Thoracic aorta (tissue), 2 donors: ENCODE measurements at places on chromosomes 3 and 15. TPM values are rescaled to one million over a fixed set of nuclear protein-coding genes. Genes with fewer than 3 reads are reported as not detected.

DNA sequence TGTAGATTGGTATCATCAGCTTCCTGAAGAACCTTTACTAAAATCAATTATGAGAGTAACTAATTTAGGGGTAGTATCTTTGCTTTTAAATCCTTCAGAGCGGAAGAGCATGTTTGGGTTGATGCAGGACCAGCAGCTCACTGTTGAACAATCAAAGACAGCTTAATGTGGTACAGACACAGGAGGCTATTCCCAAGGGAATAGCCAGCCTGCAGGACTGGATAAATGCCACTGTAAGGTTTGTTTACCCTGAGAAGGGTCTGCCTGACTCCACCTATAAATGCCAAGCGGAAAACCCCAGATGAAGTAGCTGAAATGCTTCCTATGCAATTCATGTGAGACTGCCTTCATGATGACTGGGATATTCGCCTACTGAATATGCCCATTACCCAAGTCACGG lies 16.0 kb upstream of the STAC start:
- no peak for DNase-seq

DNA sequence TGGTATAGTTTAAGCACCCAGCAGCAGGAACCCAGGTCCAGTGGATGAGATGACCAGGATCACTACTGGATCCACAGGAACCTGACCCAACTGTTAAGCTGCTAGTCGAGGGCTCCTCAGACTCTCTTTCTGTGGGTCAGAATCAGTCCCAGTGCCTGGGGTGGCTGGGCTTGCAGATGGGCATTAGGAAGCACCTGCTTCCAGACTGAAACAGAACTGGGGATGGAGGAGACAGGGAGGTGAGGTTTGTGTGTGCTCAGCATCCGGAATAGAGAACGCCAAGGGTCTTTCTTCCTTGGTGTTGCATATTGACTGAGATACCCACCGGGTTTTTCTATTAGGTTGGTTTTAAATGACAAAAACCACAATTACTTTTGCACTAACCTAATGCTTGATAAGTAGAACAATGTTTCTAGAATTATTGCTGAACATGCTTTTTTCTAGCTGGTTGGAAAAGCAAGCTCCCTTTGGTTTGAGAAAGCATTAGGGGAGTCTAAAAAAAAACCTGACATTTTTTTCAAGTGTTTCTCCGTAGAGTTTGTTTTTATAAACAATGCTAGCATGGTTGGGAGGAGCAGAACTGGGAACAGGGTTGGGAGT lies 779 bp downstream of the ST3GAL6 start:
- DNase-seq: no peak

DNA sequence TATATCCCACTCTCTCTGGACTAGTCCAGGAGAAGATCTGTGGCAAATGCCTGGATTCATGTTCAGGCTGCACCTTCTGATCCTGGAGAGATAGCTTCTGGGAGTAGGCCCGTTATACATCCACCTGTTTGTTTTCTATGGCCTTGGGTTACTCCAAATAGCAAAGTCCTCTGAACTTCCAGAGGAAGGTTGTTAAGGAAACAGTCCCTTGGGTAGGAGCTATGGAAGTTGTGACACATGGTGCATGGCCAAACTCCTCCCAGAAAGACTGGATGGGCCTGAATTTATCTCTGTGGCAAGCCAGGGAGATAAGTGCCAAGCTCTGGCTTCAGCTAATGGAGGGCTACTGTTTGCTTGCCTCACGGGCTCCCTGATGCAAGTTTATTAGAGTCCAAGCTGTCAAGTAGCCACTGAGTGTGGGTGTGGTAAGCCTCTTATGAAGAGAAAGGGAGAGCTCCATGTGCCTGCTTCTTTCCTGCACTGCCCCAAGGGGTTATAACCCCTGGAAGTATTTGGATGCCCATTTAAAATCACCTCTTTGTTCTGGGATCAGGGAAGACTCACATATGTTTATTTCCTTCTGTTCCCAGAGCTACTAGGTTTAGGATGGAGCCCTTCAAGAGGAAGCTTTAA lies 328.7 kb upstream of the ATP11B start:
- no peak for DNase-seq

DNA sequence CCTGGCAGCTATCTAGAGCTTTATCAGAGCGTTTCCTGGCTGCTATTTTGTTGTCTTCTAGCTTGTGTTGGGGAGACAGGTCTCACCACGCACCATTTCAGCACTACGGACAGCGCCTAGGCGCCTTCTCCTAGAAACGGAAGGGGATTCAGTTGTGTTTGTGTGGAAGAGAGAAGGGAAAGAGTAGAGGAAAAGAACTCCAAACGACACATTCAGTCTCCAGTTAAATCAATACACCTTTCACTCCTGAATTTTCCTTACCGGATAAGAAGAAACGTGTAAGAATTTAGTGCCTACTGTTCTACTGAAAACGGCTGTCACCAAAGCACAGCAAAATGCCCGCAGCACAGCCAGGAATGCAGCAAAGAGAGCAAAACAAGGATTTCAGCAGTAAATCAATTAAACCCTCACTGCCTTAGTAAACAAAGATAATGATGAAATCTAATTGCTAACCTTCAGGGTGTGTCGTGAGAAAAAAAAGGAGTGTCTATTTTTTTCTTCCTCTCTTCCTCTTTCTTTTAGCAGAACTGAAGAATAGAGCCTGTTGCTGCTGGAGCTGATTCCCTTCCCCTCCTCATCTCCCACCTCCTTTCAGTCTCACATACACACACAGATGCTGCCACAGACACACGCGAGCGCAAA lies 412 bp upstream of the CTXN2 start:
- peak; percentile 7 for DNase-seq

GRCh38 chr15:90268415-90268814 lies 2.9 kb downstream of the NGRN start:
- no peak for DNase-seq

GRCh38 chr3:66520724-66521123 lies 19.9 kb upstream of the LRIG1 start:
- no peak for DNase-seq

GRCh38 chr15:70875001-70875782 lies 17.0 kb downstream of the THAP10 start:
- no peak for DNase-seq

DNA sequence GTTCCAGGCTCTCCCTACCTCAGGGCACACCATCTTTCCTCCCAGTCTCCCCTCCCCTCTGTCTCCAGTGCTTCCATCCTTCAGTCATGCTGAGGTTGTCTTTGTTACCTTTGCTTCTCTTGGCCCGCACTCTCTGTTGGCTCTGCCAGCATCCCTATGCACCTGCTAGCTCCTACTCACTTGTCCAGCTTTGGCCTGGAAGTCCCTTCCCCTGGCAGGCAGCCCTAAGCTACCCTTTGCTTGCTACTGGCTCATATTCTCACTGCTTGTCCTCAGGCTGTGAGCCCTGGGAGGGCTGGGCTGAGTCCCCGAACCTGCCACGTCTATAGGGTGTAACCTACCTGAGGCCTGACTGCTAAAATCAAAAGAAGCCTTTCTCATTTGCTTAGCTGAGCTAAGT lies 122.7 kb downstream of the PGPEP1L start:
- no peak for DNase-seq

- no peak for DNase-seq
Observed at GRCh38 chr3:109899925-109900324, 562.6 kb upstream of the DPPA4 start.

DNA sequence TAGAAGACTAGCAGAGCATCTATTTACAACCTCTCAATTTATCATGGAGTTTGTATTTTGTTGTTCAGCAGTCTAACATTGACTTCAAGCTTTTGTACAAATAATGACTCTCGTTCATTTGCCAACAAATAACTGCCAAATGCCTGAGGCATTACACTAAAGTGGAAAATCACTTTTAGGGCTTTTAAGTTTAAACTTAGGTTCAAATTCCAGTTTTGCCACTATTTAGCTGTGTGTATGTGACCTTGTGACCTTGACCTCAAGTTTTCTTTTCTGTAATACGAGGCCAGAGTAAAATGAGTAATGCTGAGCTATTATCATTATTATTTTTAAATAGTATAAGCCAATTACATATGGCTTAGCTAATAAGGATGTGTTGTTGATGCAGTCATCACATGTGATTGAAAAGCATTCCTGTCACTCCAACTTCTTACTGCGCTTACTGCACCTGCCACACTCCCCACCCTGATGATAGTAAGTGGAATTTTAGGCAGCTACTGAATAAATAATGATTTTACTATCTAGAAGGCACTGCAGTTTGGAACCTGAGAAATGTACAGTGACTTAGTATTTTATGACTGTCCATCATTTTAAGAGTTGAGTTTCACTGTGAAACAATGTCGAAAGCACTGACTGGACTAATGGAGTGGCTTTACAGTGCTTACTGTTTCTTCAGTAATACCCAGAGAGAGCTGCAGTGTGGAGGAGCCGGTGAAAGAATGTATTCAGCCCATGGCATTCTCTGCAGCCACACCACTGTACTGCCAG lies 16.3 kb downstream of the ARL8B start:
- no peak for DNase-seq

DNA sequence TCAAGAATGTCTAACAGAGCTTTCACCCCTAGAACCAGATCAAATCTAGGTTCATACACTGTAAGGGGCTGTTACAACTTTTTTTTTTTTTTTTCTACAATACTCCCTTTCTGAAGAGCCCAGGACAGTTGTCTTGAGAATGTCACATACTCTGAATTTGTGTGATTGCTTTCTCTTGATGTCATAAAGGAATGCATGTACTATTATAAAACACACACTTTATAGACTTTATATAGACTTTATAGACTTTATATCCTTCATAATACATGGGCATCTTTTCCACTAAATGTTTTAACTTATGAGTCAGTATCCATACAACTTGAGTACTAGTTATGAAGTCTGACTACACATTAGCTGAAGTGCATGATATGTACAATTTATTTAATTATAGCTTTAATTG lies 26.3 kb downstream of the RFX7 start:
- DNase-seq: no peak

DNA sequence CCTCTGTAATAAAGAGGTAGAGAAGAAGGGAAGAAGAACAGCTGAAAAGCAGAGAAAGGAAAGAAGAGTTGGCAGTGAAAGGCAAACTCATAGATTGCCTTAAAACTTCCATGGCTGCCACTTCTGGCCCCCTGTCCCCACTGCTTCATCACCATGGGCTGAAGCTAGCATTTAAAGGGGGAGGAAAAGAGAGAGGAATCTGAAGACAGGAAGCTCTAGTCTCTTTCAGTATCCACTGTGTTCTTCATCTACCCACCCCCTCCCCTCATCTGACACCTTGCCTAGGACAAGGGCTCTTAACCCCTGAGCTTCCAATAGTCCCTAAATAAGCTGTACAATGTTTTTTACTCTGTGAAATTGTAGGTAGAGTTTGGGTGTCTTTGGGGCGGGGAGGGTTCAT lies 60.6 kb downstream of the ALCAM start:
- no peak for DNase-seq

DNA sequence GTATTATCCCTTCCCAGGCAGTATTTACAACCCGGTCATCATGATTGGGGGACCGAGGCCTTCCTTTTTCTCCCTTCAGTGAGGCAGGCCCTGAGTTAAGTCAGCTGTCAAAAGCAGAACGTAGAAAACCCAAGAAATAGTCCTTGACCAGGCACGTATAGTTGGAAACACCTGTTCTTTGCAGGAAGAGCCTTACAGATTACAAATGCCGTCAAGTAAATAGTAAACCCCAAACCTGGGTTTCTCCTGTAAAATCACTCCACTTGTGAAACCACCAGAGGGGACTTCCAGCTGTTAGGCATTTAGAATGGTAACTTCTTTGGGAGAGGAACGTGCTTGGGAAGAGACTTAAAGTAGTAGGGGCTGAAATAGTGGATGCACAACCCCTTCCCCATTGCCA lies 1.0 kb upstream of the BTBD1 start:
- DNase-seq: no peak

DNA sequence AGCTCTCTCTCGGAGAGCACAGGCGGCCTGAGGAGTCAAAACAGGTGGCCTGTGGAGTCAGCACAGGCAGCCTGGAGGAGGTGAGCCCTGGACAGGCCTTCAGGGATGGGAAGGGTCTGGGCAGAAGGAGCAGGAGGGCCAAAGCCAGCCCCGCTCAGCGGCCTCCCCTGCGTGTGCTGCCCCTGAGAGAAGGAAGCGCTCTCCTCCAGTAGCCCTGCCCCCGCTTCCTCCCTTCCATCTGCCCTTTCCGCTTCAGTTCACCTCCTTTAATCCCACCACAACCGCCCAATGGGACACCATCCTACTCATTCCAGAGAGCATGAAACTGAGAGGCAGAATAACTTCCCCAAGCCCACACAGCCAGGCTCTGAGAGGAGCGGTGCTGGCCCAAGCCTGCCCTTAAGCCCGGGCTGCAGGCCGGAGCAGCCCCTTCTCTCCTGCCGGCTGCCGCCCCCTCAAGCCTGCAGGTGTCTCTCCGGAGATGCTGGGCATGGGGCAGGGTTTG lies 3.2 kb upstream of the NR2E3 start:
- DNase-seq: no peak

DNA sequence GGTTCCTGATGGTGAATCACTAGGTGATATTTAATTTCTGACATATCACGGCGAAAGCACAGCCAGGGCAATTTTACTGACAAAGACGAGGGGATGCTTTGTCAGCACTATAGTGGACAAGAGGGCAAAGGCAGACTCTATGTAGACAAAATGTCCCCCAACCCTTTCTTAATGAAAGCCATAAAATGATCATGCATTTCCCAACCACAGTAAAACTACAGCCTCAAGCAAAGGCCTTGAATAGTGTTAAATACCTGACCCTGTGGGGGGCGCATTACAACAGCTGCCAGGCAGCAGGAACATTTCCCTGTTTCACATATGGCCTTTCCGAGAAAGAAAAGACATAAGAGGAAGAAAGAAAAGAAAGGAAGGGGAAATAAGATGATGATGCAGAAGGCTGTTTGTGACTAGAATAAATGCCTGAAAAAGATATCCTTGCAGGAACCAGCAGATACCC lies 49.5 kb downstream of the GLDN start:
- DNase-seq: no peak

DNA sequence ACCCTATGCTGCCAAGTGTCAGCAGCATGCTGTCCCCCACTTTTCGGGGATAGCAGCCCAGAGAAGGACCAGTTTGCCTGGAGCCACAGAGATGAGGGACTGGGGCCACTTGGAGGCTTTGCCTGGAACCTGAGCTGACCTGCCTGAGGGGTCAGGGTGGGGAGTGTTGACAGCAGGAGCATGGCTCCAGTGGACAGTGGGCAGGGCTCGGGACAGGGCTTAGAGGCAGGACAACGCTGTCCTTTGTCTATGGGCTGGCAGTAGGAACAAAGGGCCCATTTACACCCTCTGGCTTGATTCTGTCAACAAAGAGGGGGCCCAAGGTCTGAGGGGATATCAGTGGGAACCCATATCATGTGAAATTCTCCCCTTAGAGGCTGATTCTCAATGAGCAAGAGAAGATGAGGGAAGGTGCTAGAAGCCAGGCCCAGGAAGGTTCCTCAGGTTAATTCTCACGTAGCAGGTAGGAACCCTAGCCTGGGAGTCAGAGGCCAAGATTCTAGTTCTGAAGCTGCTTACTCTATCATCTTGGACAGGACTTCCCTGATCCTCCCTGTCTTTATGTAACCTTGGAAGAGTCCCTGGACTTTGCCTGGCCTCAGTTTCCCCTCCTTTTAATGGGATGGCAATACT lies 29.7 kb upstream of the HHATL start:
- DNase-seq: no peak

The WNT5A gene
- 5.4 TPM for total RNA-seq

The VEPH1 gene
- total RNA-seq: 0.21 TPM

The LRRN1 gene
- 4.3 TPM for total RNA-seq

The SEMA3F gene
- 35.1 TPM for total RNA-seq
